ENCODE measurements at places on chromosomes 16 and 17. TPM values are rescaled to one million over a fixed set of nuclear protein-coding genes. Genes with fewer than 3 reads are reported as not detected.

Gene KRT12
- total RNA-seq: not detected

Gene CACNA1G
- total RNA-seq: 0.94 TPM

Gene ABI3
- total RNA-seq: 1.1 TPM

Gene TBC1D26
- not detected for total RNA-seq

Gene PLLP
- total RNA-seq: 2.4 TPM

Gene KCNJ18
- not detected for total RNA-seq

Gene RPS2
- total RNA-seq: 1,585 TPM

Gene ZG16
- not detected for total RNA-seq

DNA sequence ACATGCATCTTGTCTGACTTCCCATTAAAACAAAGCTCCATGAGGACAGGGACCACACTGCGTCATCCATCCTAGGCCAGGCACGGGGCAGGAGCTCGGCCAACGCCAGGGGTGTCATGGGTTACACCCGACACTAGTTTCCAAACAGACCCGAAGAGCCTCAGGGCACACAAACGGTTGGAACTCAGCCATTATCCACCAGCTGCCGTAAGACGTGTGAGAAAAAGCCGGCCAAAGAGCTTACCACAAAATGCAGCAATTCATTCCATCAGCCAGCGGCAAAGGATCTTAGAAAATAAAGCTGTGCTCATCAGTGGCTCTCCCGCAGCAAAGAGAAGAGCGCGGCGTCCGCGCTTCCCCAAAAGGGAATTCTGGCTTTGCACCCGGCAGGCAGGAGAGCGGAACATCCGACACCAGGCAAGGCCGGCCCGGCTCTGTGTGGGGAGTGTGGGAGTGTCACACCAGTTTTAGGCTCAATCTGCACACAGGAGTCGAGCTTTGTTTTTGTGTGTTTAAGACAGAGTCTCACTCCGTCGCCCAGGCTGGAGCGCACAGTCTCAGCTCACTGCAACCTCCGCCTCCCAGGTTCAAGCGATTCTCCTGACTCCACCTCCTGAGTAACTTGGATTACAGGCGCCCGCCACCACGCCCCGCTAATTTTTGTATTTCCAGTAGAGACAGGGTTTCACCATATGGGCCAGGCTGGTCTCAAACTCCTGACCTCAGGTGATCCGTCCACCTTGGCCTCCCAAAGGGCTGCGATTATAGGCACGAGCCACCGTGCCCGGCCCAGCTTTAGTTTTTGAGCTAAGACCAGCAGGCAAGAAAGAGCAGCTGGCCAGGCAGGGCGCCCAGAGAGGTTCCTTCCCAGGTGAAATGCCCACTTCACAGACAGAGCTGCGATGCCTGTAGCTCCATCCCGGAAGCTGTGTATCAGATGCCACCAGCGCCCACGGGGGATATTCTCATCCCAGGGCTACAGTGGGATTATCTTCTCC, 1.5 kb downstream of the SLC38A8 start:
- ATAC-seq: no peak

DNA sequence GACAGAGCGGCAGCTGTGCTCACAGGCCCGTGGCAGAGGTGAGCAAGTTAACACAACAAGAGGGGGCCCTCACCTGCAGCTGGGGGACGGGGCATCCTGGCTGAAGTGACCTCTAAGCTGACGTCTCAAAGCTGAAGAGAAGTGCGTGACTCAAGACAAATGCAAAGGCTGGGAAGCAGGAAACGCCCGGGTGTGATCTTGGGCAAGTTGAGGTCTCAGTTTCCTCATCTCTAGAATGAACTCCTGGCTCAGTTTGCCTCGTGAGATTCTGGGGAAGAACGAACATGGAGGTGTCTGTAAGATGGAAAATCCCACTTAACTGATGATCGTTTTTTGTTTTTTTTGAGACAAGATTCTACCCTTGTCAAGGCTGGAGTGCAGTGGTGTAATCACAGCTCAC, 40.1 kb upstream of the C1QL1 start:
- no peak for ATAC-seq

- ATAC-seq: no peak
These were observed 72.1 kb upstream of the GNG13 start for GRCh38 chr16:872436-873242.

- ATAC-seq: no peak
These were observed 607 bp upstream of the NCOR1 start for GRCh38 chr17:16215965-16216316.

DNA sequence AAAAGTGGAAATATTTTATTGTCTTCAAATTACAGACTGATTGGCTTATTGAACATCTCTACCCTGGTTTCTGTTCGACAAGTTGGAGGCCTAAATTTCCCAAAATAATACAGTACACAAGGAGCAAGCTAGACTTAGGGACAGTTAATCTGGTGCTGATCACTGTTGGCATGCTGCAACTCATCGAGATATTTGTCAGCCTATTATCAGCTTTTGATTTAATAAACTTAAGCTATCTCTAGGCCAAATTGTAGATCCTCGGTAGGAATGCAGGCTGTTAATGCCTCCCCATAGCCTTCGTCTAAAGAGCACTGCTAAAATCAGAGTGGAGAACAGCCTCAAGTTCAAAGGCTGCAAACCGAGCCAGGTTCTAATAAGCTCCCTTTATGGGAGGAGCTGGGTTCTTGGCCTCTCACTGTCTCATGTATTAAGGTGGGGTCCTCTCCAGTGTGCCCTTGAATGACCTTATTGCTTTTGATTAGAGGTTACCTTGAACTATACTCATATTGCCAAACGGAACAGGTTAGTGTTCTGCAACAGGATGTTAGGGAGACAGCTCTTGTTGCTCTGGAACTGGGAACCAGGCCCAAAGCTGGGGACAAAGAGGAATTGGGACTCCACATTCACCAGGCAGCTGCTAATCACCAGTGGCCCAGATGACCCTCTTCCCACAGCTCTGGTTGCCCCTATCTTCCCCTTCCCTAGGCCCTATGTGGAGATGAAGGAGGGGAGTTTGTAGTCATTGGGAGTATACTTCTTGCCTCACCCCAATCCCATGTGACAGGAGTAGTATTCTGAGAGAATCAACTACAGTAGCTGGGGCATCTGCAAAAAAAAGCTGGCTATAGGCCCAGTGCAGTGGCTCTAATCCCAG, 69.5 kb upstream of the NOL11 start:
- no peak for ATAC-seq

DNA sequence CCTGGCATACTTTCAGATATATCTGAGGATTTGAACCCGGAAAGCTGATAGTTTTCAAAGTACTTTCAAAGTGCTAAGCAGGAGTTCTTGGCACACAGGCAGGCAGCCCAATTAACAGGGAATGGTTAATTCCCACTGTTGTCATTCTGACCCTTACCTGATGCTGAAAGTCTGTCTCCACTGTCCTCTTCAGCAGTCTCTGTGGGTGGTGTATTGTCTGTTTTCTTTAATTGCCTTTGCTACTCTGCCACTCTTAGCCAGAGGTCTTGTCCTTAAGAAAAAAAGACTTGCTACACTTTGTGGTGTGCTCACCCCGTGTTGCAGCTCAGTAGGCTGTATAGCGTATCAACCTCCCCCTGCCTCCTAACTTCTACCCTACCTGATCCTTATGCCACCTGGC, 63.2 kb upstream of the SLC12A3 start:
- no peak for ATAC-seq

DNA sequence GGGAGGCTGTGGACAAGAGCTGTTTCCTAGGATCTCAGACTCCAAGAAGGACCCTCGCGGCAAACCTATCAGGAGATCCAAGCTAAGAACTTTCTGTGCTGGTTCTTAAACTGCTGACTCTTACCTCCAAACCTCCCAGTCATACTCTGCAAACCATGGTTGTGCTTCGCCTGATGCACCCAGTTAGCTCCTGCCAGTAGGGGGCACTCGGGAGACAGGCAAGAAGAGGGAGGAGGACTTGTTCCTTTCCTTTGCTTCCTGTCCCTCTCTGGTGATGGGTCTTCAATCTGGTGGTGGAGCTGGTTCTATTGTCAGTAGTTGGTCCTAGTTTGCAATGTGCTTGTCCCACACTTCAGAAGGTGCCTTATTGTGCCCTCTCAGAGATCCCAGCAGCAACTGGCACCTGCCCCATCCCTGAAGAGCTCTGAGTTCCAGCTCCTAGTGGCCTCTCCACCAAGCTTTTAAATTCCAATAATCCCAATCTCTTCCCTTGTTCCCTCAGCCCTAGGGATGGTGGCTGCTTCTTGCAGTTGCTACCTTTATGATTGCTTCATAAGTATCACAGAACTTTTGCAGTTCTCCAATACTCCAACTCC, 113.5 kb upstream of the RPL38 start:
- no peak for ATAC-seq

DNA sequence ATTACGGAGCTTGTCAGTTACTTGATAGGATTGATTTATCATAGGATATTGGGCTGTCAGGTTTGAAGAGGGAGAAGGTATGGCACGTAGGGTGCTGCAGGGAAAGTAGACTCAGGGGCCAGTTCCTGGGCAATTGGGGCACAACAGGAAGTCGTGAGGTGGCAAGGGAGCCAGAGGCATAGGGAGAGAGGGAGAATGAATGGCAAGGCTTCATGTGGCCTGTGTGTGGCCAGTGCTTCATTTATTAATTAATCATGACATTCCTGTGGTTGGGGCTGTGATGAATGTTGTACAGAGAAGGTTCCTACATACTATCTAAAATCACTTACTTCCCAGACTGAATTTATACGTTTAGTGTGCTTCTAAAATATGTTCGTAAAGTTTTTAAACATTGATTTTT, 19.3 kb downstream of the MFSD11 start:
- no peak for ATAC-seq

GRCh38 chr16:48918520-48919258, 308.7 kb upstream of the N4BP1 start:
- no peak for ATAC-seq

DNA sequence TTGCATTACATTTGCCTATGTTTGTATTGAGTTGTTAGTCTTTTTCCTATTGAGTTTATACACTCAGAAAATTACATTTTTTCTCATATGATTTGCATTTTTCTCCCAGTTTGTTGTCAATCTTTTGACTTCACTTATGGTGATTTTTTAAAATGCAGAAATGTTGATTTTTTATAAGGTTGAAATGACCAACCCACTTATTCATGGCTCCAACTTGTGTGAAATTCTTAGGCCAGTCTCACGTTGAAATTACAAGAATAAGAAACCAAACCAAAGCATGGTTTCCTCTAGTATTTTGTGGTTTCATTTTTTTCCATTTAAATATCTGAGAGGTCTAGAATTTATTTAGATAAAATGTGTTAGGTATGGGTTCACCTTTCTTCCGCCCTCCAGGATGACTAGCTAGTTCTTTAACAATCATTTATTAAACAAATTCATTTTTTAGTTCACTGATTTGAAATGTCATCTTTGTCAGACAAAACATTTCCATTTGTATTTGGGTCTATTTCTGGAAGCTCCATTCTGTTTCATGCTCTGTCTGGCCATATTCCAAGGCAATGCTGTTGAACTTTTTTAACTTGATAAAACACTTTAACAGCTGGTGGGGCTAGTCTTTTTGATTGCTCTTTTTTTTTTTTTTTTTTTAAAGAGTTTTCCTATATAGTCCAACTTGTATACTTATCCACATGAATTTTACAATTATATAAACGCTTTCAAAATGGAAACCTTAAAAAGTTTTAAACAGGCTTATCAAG, 40.0 kb downstream of the FAM20A start:
- ATAC-seq: no peak

DNA sequence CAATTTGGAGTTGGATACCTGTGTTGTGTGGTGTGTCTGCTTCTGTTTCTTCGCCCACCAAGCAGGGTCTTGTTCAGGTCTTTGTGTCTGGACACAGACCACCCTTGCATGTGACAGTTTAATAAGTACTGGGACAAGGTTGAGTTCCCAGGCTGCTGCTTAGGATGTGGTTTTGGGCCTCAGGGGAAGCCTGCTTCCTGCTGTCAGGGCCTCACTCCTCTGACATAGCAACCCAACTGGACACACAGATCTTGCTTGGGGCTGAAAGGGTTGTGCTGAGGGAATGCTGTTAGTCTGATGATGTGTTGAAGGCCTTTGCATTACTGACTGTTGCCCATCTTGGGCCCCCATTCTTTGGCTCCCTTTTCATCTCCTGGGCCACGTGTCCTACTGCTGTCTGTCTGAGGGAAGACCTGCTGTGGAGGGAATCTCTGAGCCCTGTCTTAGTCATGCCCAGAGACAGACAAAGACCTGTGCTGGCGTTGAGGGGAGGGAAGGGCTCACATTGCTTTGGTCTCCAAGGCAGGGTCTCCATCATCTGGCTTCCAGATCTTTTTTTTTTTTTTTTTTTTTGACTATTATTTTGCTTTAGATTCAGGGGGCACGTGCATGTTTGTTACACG, 4.7 kb upstream of the TGFB1I1 start:
- ATAC-seq: no peak

DNA sequence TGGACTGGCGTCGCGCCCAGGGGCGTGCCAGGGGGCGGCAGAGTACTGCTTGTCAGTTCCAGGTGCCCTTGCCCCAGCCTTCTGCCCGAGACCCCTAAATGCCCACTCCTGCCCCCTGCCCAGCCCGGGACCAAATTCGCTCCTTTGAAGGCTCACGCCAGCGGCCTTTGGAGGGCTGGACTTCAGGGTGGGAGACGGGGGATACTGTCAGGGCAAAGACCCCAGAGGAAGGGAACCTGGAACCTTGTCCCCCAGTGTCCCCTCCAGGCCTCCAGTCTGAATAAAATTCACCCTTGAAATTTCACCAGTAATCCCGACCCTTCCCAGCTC, 737 bp downstream of the OTOP3 start:
- no peak for ATAC-seq

DNA sequence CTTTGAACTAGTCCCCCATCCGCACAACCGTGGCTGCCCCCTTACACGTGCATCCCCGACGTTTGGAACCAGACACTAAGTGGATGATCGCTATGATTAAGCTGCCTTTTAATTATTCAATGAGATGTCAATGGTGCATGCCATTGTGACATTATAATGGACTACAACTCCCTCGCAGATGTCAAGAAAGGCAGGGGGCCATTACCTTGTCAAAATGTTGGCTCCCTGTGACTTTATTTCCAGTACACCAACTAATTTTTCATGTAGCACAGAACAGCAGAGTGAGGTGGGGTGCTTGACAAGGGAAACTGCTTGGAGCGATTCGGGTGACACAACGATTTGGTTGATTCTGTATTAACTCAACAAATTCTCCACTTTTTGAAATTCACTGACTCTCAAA, 26.5 kb downstream of the ASIC2 start:
- no peak for ATAC-seq

DNA sequence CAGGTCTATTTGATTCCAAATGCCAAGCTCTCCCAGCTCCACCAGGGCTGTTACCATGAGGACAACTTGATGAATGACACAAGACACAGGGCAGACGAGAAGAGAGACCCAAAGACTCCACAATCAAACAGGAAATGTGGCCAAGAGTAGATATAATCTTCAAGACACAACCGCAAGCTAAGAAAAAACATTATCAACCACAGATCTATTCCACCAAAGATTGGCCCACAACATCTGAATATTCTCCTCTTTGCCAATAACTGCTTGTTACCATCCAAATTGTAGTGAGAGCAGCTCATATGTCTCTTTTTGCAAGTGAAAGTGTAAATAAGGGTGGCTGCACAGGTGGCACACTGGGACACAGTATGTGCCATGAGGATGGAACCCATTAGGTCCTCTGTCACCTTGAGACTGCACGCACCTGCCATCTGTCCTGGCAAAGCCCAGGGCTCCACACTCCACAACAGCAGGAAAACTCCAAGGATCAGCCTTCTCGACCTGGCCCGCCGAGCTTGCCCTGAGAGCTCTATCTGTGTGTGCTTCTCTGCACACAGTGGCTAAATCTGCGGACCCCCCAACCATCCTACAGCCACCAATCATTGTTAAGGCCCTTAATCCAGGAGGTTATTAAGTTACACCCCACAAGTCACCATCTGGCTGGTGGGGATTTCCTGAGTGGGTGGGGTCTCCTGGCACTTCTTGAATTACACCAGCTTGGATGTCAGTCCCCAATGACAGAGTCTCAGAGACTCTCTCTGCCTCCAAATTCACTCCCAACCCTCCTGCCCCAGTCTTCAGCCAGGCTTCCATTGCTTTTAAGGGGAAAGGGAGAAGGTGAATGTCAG, 50.5 kb downstream of the DYNLRB2 start:
- no peak for ATAC-seq

Data from gastroesophageal sphincter (tissue), 4 donors.